NCI-H187 (cell line): ENCODE measurements at places on chromosomes 13 and 19.

- no peak for DNase-seq
Measured at GRCh38 chr19:11848200-11848593, 329 bp upstream of the ZNF439 start.

DNA sequence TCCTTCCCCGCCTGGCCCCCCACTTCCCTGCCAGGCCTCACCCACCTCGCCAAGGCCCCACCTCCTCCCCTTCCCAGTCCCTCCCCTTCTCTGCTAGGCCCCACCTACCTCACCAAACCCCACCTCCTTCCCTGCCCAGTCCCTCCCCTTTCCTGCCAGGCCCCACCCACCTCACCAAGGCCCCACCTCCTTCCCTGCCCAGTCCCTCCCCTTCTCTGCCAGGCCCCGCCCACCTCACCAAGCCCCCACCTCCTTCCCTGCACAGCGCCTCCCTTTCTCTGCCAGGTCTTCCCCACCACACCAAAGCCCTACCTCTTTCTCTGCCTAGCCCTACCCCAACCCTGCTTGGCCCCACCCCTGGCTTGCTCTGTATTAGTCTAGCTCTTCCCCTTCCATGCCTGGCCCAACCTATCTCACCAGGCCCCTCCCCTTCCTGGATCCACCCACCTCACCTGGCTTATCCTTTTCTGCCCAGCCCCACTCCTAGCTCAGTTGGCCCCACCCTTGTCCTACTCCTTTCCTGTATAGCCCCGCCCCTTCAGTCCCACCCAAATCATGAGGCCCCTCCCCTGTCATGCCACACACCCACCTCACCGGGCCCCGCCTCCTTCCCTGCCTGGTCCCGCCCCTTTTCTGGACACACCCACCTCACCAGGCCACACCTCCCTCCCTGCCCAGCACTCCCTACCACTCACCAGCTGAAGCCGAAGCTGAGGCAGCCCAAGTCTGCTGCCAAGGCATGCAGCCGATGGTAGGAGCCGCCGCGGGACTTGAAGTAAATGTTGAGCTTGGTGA lies 16.2 kb downstream of the CERS1 start:
- DNase-seq, result peak; percentile 12

- DNase-seq, result no peak
Measured at GRCh38 chr19:8147582-8147978, 1.8 kb downstream of the FBN3 start.

DNA sequence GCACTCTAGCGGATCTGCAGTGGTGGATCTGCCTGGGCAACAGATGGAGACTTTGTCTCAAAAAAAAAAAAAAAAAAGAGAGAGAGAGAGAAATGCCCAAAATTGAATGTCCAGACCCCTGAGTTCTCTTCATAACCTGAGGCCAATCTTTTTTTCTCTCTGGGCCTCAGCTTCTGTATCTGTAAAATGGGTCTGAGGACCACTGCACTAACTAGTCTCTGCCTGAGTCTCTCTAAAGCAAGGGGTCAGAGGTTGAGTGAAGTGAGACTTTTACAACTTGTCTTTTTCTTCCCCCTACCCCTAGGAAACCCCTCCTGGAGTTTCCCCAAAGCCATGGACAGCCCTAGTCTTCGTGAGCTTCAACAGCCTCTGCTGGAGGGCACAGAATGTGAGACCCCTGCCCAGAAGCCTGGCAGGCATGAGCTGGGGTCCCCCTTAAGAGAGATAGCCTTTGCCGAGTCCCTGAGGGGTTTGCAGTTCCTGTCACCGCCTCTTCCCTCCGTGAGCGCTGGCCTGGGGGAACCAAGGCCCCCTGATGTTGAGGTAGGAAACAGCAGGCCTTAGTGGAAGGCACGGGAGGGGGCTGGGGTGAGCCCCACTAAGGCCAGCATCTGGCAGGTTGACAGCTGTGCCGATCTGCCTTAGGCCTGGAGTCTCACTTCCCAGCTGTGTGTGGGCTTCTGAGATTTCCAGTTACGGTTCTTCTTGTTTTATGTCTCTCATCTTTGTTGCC lies 1.8 kb downstream of the TMEM91 start:
- no peak for DNase-seq

DNA sequence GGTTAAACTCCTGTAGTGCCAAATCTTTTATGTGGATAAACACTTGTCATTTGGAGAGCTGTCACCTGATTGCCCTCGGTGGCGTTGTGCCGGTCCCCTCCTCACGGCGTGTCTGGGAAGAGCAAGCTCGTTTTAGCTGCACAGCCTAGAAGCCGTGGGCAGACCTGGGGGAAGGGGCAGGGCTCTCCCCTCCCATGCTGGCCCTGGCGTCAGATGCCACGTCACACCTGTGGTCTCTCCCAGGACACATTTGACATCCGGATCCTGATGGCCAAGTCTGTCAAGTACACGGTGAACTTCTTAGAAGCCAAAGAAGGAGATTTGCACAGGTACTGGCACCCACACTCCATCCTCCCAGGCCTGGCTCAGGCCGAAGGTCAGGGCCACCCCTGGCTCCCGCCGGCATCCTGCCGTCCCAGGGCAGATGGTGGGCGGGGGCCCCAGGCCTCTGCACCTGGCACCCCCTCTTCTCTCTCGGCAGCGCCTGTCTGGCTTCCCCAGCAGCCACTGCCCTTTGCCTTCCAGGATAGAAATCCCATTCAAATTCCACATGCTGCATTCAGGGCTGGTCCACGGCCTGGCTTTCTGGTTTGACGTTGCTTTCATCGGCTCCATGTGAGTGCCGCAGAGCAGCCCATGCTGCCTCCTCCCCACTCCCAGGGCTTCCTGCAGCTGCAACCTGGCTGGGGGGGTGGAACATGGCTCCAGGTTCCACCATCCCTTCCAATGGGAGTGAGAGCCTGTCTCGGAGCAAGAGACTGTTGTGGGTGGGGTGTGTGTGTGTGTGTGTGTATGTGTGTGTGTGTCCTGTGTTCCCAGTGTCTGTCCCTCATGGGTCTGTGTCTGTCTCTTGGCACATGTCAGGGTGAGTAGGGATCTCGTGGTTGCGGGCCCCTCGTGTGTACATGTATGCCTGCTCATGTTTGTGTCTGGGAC lies 8.8 kb downstream of the YIPF2 start:
- no peak for DNase-seq

DNA sequence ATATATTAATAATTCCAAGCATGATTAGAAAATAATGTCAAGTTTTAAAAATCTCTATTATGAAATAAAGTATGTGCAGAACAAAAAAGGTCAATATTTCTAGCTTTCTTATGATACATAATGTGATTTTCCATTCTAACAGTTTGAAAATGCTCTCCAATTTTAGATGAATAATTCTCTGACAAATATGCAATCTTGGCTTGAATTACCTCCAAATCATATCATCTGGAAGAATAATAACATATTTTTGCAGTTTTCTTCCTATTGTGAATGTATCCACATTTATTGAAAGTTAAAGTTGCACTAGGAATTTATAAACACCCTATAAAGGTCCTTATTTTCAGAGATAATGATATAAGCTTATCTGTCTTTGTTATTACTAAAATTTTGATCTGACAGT lies 548.5 kb upstream of the SLC10A2 start:
- no peak for DNase-seq

DNA sequence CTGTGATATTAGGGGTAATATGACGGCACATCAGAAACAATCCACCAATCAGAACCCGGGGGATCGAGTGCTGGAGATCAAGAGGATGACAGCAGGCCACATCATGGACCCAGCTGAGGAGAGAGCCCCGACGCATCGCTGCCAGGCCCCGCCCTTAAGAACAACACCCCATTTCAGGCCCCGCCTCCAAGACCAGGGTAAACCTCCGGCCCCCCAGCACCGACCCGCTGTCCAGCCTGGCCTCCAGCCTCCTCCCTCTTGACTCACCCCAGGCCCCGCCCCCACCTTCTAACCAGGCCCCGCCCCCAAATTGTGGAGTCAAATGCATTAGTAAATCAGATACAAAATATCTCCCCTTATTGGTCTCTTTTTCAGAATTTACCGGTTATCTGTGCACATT lies 4.7 kb upstream of the ZNF611 start:
- DNase-seq, result no peak

DNA sequence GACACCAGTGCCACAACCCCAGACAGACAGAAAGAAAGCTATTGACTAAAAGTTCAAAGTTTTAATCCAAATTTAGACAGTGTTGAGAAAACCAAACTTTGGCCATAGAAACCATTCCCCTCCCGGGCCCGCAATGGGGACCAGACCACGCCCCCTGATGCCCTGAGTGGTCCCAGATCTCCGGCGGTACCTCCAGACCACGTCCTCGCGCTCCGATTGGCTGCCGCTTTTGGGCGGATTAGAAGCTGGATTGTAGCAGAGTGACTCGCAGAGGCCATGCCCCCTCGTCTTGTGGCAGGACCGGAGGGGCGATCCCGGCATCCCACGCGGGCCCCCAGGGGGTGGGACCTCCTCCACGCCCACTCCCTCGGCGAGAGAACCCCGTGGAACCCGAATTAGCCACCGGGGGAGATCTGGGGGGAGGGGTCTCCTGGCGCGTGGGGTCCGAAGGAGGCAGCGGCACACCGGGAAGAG lies 797 bp upstream of the HSD17B14 start:
- DNase-seq, result no peak

DNA sequence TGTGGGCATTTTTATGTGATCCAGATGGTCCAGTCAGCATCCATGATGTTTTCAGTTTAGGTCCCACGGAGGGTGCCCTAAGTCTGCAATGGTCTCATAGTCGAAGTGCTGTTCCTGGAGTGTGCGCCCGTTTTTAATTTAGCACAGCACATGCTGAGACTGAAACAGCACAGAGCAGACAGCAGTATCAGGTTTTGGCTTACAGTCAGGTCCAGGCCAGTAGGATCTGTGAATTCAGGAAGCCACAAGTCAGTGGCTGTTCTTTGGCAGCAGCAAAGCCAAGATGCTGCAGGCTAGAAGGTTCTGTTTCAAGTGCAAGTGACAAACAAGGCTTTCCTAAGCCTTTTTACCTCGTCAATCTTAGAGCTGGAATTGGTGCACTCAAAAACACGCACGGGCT lies 18.3 kb downstream of the FBXO27 start:
- DNase-seq, result no peak

- no peak for DNase-seq
Measured at GRCh38 chr19:3801412-3802096, 15.4 kb upstream of the MATK start.

DNA sequence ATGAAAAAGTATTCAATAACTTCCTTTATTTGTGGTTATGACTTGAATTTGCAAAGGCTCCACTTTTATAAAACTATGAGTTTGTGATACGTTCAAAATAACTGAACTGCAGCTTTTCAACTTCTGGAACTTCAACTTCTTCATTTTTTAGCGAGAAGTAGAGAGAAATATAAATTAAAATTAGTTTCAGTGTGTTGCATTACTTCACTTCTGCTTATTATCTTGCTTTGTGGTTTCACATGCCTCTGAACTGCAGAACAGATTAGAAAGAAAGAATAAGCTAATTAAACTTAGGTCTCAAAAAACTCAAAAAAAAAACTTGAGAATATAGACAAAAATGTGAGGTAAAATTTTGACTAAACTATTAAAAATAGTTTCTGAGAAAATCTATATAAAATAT lies 1073.4 kb downstream of the PCDH17 start:
- no peak for DNase-seq

GRCh38 chr19:50803633-50804419 lies 13.6 kb downstream of the ACP4 start:
- no peak for DNase-seq

DNA sequence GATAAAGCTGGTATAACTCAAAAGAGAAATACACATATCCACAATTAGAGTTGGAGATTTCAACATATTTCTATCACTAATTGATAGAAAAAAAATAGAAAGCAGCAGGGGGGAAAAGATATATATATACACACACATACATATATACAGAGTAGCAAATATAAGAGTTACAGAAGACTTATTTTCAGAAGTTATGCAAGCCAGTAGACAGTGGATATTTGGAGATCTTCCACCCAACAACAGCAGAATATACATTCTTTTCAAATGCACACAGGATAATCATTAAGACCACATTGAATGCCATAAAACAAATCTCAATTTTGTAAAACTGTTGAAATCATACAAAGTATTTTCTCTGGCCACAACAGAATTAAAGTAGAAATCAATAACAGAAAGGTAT lies 192.8 kb downstream of the LACC1 start:
- no peak for DNase-seq

- DNase-seq, result no peak
Measured at GRCh38 chr19:33252971-33253370, 27.3 kb upstream of the SLC7A10 start.

- no peak for DNase-seq
Measured at GRCh38 chr19:39496063-39496462, 2.7 kb upstream of the DLL3 start.

GRCh38 chr13:107730813-107731212 lies 484.5 kb downstream of the LIG4 start:
- no peak for DNase-seq

DNA sequence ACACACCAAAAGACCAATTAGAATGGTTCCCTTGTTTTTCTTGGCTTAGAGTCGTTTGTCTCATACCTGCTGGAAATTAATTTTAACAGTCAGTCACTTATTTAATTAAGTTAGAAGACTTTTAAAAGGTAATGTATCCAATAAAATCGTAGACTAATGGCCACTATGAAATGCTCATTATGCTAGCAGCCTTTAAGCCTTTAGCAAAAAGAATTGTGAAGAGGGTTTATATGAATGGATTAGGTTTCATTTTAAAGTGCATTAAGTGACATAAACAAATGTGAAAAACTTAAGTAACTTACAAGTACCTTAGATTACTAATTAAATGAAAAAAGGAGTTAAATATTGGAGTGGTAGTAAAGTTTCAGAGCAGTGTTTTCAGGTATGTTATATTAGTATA lies 139.6 kb downstream of the RXFP2 start:
- no peak for DNase-seq

DNA sequence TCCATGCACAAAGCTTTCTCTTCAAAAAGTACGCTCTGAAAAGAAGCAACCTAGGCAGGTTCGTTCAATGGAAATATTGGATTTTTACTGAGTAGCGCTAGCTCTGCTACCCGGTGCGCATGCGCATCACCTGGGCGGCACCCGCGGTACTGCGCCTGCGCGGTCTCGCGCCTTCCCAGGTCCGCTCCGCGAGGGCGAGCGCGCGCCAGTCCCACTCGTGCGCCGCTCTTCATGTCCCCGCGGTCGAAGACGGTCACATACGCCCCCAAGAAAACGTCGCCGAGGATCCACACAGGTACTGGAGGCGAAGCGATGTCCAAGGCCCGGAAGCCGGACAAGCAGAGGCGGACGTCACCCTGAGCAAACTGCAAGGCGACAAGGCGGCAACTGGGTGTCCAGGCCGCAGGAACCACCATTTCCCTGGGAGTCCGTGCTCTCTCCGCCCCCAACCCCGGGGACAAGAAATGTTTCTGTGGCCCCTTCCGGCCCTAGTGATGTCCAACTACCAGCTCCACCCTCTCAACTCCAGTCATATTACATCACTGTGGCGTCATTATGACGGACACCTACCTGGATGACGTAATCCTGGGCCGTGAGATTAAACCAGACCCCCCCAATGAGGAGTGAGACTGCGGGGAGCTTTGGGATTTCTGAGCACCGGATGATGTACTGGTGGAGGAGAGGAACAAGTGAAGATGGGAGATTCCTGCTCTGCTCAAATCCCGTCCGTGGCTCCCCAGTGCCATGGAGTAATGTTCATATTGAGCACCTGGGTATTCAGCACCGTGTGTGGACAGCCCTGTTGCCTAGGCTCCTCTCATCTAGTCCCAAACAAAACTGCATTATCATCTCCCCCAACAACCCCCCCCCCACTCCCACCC lies 4.8 kb upstream of the KCNC3 start:
- DNase-seq, result peak; percentile 99
